ENCODE measurements at places on chromosomes 16 and 17. TPM values are rescaled to one million over a fixed set of nuclear protein-coding genes. Genes with fewer than 3 reads are reported as not detected.
A peak's percentile ranks its signal among the peaks of the same experiment; 100 is the strongest.

The C17orf67 gene
- 4.6 TPM for total RNA-seq

DNA sequence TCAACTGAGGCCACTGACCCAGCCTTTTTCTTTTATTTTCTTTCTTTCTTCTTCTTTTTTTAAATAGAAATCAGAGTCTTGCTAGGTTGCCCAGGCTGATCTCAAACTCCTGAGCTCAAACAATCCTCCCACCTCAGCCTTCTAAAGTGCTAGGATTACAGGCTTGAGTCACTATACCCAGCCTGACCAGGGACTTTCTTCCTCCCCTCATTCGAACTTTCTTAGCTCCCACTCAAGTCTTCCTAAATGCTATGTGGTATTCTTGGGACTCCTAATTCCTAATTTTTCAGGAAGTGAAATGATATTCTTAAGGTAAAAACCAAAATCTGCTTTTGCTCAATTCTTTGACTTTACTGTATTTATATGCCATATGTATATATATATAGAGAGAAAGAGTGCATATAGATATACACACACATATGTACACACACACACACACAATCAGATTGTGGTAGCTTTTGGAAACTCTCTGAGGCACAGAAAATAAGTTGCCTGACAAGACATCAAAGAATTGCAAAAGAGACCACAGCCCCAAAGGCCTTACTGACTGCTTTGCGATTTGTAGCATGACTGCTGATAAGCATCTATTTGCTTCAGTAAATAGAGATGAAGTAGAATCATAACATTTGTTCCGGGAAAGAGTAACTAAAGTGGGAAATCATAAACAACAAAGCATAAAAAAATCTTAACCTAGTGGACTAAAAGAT lies 9.5 kb upstream of the AMZ2 start:
- no peaks in the 10 kb centered on the region for H3K4me1 ChIP-seq
- H3K27ac ChIP-seq: no peak overlapping the region
- DNase-seq: no peak
- no peak overlapping the region for H3K4me3 ChIP-seq
- no peaks in the 10 kb centered on the region for H3K36me3 ChIP-seq
- peaks cover 15% of the 10 kb centered on the region for H3K27me3 ChIP-seq

DNA sequence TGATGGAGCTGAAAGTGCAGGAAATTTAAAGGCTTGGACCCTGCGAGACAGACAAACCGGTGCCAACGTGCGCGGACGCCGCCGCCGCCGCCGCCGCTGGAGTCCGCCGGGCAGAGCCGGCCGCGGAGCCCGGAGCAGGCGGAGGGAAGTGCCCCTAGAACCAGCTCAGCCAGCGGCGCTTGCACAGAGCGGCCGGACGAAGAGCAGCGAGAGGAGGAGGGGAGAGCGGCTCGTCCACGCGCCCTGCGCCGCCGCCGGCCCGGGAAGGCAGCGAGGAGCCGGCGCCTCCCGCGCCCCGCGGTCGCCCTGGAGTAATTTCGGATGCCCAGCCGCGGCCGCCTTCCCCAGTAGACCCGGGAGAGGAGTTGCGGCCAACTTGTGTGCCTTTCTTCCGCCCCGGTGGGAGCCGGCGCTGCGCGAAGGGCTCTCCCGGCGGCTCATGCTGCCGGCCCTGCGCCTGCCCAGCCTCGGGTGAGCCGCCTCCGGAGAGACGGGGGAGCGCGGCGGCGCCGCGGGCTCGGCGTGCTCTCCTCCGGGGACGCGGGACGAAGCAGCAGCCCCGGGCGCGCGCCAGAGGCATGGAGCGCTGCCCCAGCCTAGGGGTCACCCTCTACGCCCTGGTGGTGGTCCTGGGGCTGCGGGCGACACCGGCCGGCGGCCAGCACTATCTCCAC lies at the start of gene NOG:
Gene NOG, plus strand, starts transcription at position 54 of the 674 bp plus-strand sequence. Its CDS starts 525 bp downstream, at position 579.
- no peak within 1 kb of the TSS for H3K27ac ChIP-seq
- peaks cover 25% of the 10 kb centered on the region for H3K36me3 ChIP-seq
- H3K4me3 ChIP-seq: peak within 1 kb of the TSS; percentile 74
- peaks cover 61% of the 10 kb centered on the region for H3K27me3 ChIP-seq
- peak; percentile 55 for DNase-seq

GRCh38 chr16:29784157-29784556 lies 6.1 kb downstream of the ZG16 start:
- no peak for DNase-seq
- peaks cover 25% of the 10 kb centered on the region for H3K4me1 ChIP-seq
- H3K27ac ChIP-seq: no peak overlapping the region
- no peaks in the 10 kb centered on the region for H3K27me3 ChIP-seq

- H3K4me3 ChIP-seq: peak overlapping the region; percentile 63
- peak overlapping the region; percentile 60 for H3K27ac ChIP-seq
- H3K27me3 ChIP-seq: no peaks in the 10 kb centered on the region
- peaks cover 35% of the 10 kb centered on the region for H3K4me1 ChIP-seq
- peaks cover 45% of the 10 kb centered on the region for H3K36me3 ChIP-seq
Observed at GRCh38 chr17:82213251-82214011, 789 bp upstream of the CCDC57 start.

All from Calu3 (cell line).